ENCODE measurements at places on chromosomes 2 and 18. TPM values are rescaled to one million over a fixed set of nuclear protein-coding genes. Genes with fewer than 3 reads are reported as not detected.

The PUM2 gene
- 35.6 TPM for total RNA-seq

The NEURL3 gene
- total RNA-seq = not detected

GRCh38 chr18:33097126-33097525 is 324.3 kb upstream of the KLHL14 start:
- no peak for DNase-seq

DNA sequence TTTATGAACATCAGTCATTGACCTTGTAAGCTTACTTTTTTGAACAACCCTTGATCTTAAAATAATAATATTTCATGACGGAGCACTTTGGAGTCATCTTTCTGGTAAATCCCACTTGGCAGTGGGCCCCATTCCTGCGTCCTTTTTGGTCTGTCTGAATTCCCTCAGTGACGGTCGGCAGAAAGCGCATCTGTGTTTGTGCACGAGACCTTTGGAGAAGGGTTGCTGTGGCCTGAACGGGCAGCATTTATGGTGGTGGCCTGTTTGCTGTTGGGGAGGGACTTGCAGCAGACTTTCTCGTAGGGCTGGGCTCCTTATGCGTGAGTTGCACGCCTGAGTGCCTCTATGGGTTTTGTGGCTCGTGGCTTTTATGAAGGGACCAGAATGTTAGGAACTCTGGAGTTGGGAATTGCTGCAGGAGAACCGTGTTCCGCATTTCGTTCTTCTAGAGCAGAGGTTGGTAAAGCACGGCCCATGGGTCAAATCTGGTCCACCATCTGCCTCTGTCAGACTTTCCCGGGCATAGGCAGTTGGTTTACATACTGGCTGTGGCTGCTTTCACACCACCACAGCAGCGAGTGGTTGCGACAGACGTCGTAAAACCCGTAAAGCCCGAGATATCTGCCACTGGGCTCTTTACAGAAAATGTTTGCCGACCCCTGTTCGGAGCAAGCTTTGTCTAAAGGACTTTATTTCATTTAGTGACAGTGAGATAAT is 30.8 kb downstream of the LPIN1 start:
- no peak for DNase-seq

DNA sequence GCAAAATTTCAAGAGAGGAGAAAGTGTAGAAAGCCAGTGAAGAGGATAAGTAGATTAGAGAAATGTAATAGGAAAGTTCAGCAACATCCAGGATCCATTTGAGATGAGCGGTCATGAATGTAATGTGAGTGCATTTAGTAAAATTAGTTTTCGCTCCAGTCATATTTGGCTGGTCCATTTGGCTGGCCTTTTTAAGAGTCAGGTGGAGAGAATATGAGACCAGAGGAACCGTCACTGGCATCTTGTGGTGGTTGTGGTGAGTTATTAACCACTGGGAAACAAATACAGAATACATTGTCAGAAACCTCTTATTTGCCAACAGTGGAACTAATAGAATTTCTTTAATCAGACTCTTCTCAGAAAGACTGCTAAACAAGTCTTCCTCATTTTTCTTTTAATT is 1064.3 kb upstream of the CDH2 start:
- DNase-seq = no peak

GRCh38 chr2:158567208-158567607 is 110.5 kb downstream of the PKP4 start:
- DNase-seq = no peak

- no peak for DNase-seq
Measured at GRCh38 chr2:234818937-234819336, 132.9 kb upstream of the SH3BP4 start.

GRCh38 chr2:176832086-176832485 is 380.5 kb upstream of the HNRNPA3 start:
- no peak for DNase-seq

GRCh38 chr2:54879032-54879431 is 155.6 kb downstream of the EML6 start:
- DNase-seq = no peak
